ENCODE measurements at places on chromosomes 7 and 10. TPM values are rescaled to one million over a fixed set of nuclear protein-coding genes. Genes with fewer than 3 reads are reported as not detected.

DNA sequence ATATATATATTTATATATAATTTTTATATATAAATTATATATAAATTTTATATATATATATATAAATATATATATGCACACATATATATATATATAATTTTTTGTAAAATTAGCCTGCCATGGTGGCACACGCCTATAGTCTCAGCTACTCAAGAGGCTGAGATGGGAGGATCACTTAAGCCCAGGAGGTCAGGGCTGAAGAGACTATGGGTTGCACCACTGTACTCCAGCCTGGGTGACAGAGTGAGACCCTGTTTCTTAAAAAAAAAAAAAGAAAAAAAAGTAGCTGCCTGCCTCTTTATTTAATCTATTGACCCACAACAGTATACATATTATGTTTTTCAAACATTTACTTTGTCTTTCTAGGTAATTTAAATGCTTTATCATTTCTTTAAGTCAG, 19.2 kb downstream of the BCAP29 start:
- no peak for DNase-seq

- peak; percentile 66 for DNase-seq
These were observed 28.9 kb downstream of the SKIDA1 start for GRCh38 chr10:21496343-21497176.

- no peak for DNase-seq
These were observed 238.7 kb downstream of the SEC23IP start for GRCh38 chr10:120131183-120131582.

DNA sequence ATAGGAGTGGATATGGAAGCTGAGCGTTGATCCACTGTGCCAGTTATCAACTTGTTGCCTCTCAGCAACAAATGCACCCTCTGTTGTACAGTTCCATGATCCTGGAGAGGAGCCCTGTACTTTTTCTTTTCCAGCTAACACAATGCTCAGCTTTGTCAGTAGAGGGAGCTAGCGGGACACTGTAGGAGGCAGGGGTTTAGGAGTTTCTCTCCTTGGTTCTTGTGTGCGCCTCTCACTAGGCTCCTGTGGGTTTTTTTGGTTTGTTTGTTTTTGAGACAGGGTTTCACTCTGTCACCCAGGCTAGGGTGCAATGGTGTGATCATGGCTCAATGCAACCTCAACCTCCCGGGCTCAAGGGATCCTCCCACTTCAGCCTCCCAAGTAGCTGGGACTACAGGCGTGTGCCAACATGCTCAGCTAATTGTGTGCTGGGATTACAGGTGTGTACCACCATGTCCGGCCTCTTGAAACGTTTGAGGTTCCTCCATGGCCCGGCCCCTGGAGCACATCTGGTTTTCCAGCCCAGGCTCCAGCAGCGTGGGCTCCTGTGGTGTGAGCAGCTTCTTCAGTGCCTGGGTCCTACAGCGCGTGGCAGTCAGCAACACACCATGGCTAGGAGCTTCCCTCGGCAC, 12.0 kb upstream of the MARVELD1 start:
- no peak for DNase-seq

- no peak for DNase-seq
These were observed 53.2 kb upstream of the GPR37 start for GRCh38 chr7:124818807-124819206.

Gene CASD1
- 17.5 TPM for total RNA-seq

- DNase-seq, result no peak
These were observed 162.8 kb upstream of the NFE2L3 start for GRCh38 chr7:25989140-25989705.

Gene ANKRD61
- not detected for total RNA-seq

DNA sequence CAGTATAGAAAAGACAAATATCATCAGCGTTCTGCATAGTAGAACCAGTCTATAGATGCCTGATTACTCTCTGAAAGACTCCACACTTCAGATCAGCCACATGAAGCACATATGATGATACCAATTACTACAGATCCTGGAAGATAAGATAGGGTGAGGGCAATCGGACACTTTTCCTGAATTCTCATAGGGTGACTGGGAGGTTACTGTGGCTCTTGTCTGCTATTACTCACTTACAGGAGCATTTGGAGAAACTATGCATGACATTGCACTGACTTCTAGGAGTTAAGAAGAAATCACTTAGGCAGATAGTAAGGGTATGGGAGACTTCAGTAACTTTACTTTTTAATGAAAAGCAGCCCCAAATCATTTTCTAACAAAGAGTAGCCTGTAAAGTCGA, 1140.9 kb downstream of the XPNPEP1 start:
- no peak for DNase-seq

GRCh38 chr10:129884398-129885078, 79.5 kb downstream of the EBF3 start:
- DNase-seq, result no peak

Gene VWDE
- total RNA-seq, result 5.5 TPM

Gene LRMDA
- total RNA-seq, result not detected

DNA sequence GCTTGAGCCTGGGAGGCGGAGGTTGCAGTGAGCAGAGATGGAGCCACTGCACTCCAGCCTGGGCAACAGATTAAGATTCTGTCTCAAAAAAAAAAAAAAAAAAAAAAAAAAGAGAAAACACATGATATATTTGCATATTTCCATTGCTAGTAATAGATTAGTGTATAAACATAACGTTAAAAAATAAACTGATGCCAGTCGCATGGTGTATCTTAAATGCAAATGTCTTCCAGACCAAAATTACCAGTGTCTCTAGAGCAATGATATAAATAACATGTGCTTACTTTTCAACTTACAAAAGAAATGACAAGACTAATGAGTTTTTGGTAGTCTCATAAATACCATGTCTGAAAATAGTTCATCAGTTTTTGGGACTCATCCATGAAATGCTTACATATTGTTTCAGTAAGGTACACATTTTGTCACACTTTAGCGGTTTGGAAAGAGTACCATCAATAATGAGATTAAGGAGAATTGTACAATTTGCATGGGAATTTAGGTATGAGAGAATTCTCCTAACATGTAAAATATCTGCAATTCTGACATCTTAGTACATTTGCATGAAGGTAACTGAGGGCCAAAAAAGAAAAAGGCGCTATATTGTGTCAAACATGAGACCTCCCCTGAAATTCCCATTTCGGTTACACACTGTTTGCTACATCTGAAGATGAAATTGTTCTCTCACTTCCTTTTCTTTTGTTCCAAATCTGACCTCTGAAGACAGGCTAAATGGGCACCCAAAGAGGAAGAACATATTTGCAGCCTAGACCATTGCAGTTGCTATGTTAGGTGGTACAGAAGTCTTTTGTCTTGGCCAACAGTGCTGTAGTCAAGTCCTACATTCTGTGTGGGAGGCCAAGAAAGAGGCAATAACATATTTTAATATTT, 51.5 kb upstream of the PIP4K2A start:
- DNase-seq, result no peak

DNA sequence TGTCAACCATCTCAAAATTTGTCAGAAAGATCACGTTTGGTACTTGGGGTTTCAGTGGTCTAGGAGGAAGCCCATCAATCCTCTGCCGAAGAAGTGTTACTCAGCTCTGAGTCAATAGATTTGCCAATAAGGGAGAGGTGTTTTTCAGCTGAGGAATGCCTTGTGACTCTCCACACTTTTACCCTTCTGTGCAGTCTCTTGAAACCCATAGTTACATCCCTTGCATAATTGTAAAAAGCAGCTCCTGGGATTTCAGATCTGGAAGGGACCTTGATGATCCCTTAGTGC, 47.5 kb downstream of the INSYN2A start:
- DNase-seq, result no peak

Gene OPN4
- not detected for total RNA-seq

GRCh38 chr7:24797270-24797669, 40.0 kb upstream of the GSDME start:
- DNase-seq, result no peak

Gene ATRNL1
- total RNA-seq, result not detected

DNA sequence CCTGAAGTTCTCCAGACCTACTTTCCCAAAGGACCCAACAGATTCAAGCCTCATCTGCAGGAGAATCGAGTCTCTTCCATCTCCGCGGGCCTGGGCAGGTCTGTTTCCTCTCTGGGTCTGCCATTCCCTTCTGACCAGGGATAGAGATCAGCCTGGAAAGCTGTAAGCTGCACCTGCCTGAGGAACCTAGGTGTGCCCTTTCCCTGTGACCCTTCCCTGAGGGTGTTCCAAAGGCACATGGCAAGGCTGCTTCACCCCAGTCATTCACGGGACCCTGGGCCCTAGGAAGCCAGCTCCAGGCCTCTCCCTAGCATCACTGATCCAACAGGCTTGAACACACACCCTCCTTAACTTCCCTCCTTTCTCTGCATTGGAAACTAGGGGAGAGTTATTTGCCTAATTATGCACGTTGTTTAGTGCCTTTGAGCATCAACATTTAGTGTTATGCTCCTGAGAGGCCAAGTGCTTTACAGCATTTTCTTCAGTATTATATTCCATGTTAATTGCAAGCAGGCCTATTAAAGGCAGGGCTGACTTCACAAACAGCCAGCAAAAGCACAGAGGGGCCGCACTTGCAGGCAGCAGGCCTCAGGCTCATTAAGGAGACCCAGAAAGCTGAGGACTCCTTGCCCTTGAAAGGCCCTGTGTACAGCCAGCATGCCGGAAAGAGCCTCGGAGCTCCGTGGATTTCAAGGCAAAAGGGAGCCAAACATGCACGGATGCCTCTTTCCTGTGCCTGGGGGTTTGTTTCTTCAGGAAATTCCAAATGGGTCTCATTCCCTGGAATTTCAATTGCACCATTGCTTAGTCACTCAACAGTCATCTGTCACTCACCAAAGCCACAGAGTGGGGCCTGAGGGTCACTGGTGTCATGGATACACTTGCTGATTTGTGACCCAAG, 91.0 kb upstream of the FAM20C start:
- DNase-seq, result no peak

DNA sequence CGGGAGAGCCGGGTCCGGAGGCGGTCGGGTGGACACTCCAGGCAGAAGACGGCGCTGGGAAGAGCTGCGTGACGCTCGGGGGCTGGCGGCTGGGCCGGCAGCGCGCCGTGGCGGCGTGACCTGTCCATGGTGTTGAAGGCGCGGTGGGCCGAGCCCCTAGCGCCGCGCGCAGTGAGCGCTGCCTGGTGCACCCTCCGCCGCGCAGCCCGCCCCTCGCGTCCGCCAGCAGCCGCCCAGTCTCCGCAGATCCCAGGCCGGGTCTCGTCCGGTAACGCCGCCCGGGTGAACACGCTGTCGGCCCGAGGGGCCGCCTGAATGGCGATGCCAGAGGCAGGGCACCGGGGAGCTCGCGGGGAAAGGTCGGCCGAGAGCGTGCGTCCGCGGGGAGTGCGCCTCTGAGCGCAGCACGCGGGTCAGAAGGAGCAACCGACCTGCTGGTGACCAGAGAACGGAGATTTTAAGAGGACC, 657 bp upstream of the TMEM178B start:
- DNase-seq, result no peak

GRCh38 chr7:24981171-24981951, 1.4 kb upstream of the OSBPL3 start:
- DNase-seq, result peak; percentile 53

GRCh38 chr7:134942690-134943466, 43.4 kb upstream of the AGBL3 start:
- DNase-seq, result no peak

Gene TRPV5
- total RNA-seq, result not detected

Gene GNGT1
- total RNA-seq, result not detected

GRCh38 chr10:90319188-90319914, 538.5 kb downstream of the HTR7 start:
- DNase-seq, result no peak

- no peak for DNase-seq
These were observed 405.2 kb upstream of the TEX47 start for GRCh38 chr7:89200758-89201157.

DNA sequence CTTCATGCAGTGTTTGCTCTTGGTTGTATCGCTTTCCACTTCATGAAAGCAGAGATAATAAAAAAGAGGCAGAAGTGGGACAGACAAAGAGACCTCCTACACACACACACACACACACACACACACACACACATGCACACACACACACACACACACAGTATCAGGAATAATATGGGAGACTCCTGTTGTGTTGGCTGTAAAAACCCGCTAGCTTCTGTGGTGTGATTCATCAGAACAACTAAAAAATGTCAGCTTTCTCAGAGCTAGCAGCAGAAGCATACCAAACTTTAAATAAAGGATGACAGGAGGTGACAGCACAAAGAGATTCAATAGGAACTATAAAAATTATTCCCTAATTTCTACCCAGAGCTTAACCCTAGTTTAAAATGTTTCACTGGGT, 148.2 kb upstream of the LRRTM3 start:
- no peak for DNase-seq

Gene CEP55
- 45.9 TPM for total RNA-seq

DNA sequence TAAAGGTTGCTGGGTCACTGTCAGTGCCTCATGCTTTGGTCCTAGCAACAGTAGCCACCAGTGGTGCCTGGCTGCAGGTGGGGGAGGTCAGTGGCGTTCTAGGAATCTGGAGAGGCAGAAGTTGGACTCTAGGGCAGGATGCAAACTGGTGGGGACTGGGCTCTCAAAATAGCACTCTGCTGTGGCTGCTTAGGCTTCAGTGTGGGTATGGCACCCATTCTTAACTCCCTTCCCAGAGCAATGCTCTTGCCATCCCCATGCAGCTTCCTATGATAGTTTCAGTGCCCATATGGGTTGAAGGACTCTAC, 330.8 kb downstream of the PCDH15 start:
- no peak for DNase-seq

DNA sequence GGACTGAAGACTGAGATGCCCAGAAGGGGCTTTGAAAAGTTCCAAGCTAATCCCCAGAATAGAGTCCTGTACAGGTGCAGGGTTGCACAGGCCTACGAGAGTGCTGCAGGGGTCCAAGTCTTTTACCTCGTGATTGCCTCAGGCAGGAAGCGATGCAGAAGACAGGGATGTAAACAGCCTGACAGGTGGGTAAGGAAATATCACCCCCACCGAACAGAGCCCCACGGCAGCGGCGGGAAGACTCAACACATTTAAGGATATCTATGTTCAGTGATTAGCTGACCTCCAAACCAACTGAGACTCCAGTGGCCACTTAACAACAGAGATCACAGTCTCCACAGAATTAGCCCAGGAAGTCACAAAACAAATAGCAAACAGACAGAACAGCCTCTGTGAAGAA, 73.9 kb upstream of the VIPR2 start:
- DNase-seq, result no peak

DNA sequence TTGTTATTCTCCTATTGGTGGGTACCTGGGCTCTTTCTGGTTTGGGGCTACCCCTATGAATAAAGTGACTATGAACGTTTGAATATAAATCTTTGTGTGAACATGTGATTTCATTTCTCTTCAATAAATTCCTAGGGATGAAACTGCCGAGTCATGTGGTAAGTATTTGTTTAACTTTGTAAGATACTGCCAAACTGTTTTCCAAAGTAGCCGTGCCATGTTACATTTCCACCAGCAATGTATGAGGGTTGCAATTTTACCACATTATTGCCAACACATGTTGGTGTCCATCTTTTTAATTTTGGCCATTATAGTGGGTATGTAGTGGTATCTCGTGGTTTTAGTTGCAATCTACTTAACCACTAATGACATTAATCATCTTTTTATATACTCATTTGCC, 94.7 kb downstream of the ZNRF2 start:
- no peak for DNase-seq

DNA sequence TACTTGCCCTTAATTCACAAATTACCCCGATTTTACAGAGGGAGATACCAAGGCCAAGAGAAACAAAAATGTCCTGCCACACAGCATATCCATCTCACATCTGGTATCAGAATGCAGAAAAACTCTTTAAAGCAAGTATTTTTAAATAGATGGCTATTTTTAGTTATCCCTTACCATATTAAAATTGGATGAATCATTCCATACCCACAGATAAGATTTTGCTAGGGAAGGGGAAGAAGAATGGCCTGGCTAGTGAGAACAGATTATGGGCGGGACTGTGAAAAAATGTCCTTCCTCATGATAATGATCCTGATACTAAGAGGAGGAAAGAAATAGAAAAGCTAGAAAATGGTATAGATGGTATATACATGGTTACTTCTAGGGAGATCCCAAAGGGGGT, 80.6 kb upstream of the GATAD1 start:
- DNase-seq, result no peak

Gene GBX1
- total RNA-seq, result not detected

Measured in activated naive CD8-positive, alpha-beta T cell treated with anti-CD3 and anti-CD28 coated beads, Interleukin-2, amount 10 ng/mL, durations not matched to agents 7 days and 5 days (primary cell).